ENCODE measurements at places on chromosomes 2 and 18.

DNA sequence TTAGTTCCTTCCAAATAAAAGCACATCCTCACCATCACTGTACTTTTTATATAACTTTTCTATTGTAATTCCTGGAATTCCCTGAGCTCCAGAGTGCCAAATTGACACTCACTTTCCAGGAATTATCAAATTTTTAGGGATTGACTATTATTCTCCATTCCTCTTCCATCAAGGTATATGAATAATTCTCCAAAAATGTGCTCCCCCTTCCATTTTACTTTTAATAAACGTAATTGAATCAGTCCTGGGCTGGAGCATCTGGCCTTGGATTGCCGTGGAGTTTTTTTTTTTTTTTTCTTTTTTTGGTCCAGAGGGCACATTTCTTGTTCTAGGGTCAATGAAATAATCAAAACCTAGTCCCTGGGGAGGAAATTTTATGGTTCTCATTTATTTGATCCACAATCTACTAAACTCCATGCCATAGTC, 304.3 kb downstream of the CDCA7 start:
- peak; percentile 45 for DNase-seq

DNA sequence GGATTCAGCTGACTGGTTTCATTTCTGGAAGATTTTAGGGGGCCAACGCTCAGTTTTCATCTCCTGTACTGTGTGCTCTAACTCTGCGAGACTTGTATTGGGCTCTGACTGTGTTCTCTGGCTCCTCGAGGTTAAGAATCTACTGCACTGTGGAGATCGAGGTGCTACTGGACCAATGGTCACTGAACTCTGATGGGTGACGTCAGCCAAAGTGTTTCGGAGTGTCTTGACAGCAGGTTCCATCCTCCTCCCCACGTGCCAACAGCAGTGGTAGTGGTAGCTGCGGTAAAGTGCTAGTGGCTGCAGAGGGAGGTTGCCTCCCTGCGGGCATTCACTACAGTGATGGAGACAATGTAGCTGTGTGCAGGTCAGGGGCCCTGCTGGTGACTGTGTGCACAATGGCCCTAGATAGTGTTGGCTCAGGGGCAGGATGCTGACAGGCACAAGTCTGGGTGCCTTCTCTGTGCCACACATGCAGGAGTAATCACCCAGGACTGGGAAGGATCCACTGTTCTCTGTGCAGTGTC, 705.7 kb upstream of the DDX18 start:
- no peak for DNase-seq

DNA sequence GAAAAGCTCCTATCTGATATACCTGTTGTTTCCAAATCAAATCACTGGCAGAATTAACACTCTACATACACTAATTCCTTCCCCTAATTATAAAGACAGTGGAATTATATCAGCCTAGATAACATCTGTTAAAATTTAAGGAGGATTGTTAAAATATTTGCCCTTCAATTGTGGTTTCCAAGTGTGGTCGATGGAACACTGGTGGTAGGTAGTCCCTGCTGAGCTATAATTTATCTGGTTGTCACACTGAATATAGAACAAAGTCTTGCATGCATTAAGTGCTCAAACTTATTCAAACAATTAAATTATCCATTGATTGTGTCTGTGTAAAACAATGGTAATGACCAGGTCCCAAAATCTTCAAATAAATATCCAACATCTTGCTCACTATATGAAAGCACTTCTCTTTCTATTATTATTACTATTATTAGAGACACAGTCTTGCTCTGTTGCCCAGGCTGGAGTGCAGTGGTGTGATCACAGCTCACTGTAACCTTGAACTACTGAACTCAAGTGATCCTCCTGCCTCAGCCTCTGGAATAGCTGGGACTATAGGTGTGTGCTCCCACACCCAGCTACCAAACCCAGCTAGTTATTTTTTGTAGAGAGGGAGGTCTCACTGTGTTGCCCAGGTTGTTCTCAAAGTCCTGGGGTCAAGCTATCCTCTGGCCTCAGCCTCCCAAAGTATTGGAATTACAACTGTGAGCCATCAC, 12.0 kb downstream of the CDH2 start:
- no peak for DNase-seq

- DNase-seq = no peak
Measured at GRCh38 chr2:171365232-171365631, 68.6 kb downstream of the METTL8 start.

GRCh38 chr2:127044165-127044718, 62.7 kb downstream of the BIN1 start:
- DNase-seq = no peak

Data from NCI-H226 (cell line).